Spleen (tissue), 13 donors: ENCODE measurements at places on chromosomes 7 and 10. TPM values are rescaled to one million over a fixed set of nuclear protein-coding genes. Genes with fewer than 3 reads are reported as not detected.

HTRA1 gene
- total RNA-seq: 63.7 TPM

SSC4D gene
- total RNA-seq: 1.5 TPM

HOXA7 gene
- total RNA-seq: 5.2 TPM

STAG3 gene
- total RNA-seq: 8.0 TPM

TFPI2 gene
- total RNA-seq: 1.7 TPM

C7orf33 gene
- total RNA-seq: not detected

GLI3 gene
- total RNA-seq: 9.2 TPM

LRIT1 gene
- total RNA-seq: not detected

- no peaks in the 10 kb centered on the region for H3K36me3 ChIP-seq
- no peak for DNase-seq
- H3K4me3 ChIP-seq: no peak overlapping the region
Observed at GRCh38 chr7:47633134-47633533, 51.2 kb upstream of the TNS3 start.

- H3K27me3 ChIP-seq: no peaks in the 10 kb centered on the region
- DNase-seq: no peak
- H3K27ac ChIP-seq: no peak overlapping the region
- no peaks in the 10 kb centered on the region for H3K36me3 ChIP-seq
Observed at GRCh38 chr7:132109769-132110168, 466.5 kb downstream of the PLXNA4 start.

GRCh38 chr7:44216521-44217222 is 15.9 kb downstream of the YKT6 start:
- peaks cover 19% of the 10 kb centered on the region for H3K36me3 ChIP-seq
- no peaks in the 10 kb centered on the region for H3K27me3 ChIP-seq
- H3K4me3 ChIP-seq: no peak overlapping the region
- DNase-seq: peak; percentile 54
- H3K4me1 ChIP-seq: no peaks in the 10 kb centered on the region

- H3K4me1 ChIP-seq: peaks cover 99% of the 10 kb centered on the region
- DNase-seq: peak; percentile 84
- peak overlapping the region; percentile 85 for H3K27ac ChIP-seq
- H3K36me3 ChIP-seq: peaks cover 18% of the 10 kb centered on the region
- no peak overlapping the region for H3K4me3 ChIP-seq
- no peaks in the 10 kb centered on the region for H3K27me3 ChIP-seq
Observed at GRCh38 chr10:44968500-44969400, 9.1 kb downstream of the RASSF4 start.

GRCh38 chr10:48842231-48842630 is 97.4 kb downstream of the LRRC18 start:
- H3K27ac ChIP-seq: no peak overlapping the region
- no peaks in the 10 kb centered on the region for H3K4me1 ChIP-seq
- DNase-seq: no peak
- H3K27me3 ChIP-seq: no peaks in the 10 kb centered on the region
- H3K4me3 ChIP-seq: no peak overlapping the region

DNA sequence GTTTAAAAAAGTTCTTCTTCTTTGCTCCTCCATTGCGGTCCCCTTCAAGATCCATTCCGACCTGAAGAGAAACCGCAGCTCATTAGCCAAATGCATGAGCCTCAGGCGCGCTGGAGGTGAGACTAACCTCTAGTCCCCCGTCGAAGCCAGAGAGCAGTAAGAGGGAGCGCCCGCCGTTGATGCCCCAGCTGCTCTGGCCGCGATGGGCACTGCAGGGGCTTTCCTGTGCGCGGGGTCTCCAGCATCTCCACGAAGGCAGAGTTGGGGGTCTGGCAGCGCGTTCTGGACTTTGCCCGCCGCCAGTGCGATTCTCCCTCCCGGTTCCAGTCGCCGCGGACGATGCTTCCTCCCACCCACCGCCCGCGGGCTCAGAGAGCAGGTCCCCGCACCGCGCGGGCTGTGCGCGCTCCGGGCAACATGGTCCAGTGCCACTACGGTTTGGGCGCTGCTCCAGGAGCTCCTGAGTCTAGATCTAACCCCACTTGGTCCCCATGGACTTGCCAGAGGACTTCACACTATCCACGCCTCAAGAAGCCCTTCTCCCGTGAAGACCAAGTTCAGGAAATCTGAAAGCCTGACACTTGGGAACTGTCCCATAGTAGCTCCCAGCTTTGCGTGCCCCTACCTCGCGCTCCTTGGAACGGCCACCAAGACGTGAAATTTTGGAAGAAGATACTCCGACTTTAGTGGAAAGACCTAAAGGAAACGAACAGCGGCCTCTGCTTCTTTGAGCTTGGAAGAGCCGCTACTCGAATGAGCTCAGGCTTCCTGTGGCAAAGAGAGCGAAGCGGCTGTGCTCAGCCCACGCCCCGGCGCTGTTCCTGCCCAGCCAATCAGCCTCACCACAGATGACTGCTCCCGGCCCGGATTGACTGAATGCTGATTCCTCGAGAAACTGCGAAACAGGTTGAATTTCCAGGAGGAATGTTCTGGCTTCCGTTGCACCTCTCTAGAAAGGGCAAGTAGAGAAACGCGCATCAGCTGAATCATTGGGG is at the start of gene ABCB1:
TSS of gene ABCB1 (minus strand) at position 755 of the 995 bp plus-strand sequence. CDS start at position 55, 700 bp downstream.
- H3K27ac ChIP-seq: peak within 1 kb of the TSS; percentile 31
- H3K4me3 ChIP-seq: peak within 1 kb of the TSS; percentile 45
- DNase-seq: peak; percentile 87
- H3K27me3 ChIP-seq: peaks cover 5% of the 10 kb centered on the region
- H3K4me1 ChIP-seq: peaks cover 13% of the 10 kb centered on the region

GRCh38 chr7:33921216-33921938 is 16.0 kb downstream of the BMPER start:
- H3K36me3 ChIP-seq: no peaks in the 10 kb centered on the region
- H3K4me1 ChIP-seq: no peaks in the 10 kb centered on the region

DNA sequence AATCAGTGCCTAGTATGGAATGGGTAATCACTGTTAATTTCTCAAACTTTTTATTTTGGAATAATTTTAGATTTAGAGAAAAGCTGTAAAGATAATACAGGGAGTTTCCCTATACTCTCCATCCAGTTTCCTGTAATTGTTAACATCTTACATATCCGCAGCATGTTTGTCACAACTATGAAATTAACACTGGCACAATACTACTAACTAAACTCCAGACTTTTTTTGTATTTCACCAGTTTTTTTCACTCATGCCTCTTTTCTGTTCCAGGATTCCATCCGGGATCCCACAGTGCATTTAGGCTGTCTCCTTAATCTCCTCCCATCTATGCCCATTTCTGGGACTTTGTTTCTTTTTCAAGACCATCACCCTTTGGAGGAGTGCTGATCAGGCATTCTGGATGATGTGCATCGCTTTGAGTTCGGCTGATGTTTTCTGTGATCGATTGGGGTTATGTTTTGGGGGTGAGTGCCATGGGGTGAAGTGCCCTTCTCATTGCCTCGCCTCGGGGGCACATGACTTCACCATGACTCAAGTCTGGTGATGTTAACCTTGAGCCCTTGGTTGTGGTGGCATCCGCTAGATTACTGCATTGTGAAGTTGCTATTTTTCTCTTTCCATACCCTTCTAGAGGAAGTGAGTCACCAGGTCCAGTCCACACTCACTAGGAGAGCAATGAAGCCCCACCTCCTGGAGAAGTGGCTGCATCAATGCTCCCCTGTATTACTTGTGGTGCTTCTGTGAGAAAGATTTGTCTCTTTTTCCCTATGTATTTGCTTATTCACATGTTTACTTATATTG is 43.9 kb upstream of the GRB10 start:
- no peak overlapping the region for H3K4me3 ChIP-seq
- peak overlapping the region; percentile 22 for H3K27ac ChIP-seq
- H3K4me1 ChIP-seq: no peaks in the 10 kb centered on the region
- H3K27me3 ChIP-seq: no peaks in the 10 kb centered on the region

GRCh38 chr10:92112462-92112861 is 178.4 kb downstream of the CPEB3 start:
- no peak overlapping the region for H3K4me3 ChIP-seq
- no peak overlapping the region for H3K27ac ChIP-seq
- DNase-seq: no peak
- no peaks in the 10 kb centered on the region for H3K27me3 ChIP-seq
- H3K36me3 ChIP-seq: no peaks in the 10 kb centered on the region

- H3K27ac ChIP-seq: no peak overlapping the region
- H3K27me3 ChIP-seq: no peaks in the 10 kb centered on the region
- no peaks in the 10 kb centered on the region for H3K36me3 ChIP-seq
- no peak overlapping the region for H3K4me3 ChIP-seq
- H3K4me1 ChIP-seq: no peaks in the 10 kb centered on the region
Observed at GRCh38 chr7:128849804-128850490, 12.7 kb upstream of the ATP6V1F start.

DNA sequence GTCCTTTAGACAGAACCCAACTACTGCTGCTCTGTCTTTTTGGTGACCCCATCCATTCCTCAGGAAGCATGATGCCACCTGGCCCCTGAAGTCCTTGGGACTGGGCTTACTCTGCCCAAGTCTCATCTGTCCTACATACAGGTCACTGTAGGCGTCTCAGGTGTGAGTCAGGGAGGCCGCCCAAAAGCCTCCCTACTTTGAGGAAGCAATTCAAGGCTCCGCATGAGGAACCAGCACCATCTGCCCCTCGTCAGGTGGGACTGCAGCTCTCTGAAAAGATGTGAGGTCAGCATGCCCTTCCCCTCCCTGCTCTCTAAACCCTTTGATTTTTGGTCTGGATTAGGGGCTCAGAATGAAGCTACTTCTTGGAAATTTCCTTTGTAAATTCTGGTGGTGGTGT is 354.8 kb downstream of the CXCL12 start:
- no peaks in the 10 kb centered on the region for H3K36me3 ChIP-seq
- H3K27ac ChIP-seq: no peak overlapping the region
- peaks cover 4% of the 10 kb centered on the region for H3K4me1 ChIP-seq

- no peaks in the 10 kb centered on the region for H3K36me3 ChIP-seq
- no peaks in the 10 kb centered on the region for H3K4me1 ChIP-seq
- no peaks in the 10 kb centered on the region for H3K27me3 ChIP-seq
- H3K27ac ChIP-seq: no peak overlapping the region
- DNase-seq: no peak
Observed at GRCh38 chr7:34133983-34134782, 228.8 kb downstream of the BMPER start.

- H3K4me3 ChIP-seq: no peak overlapping the region
- DNase-seq: no peak
- no peak overlapping the region for H3K27ac ChIP-seq
- no peaks in the 10 kb centered on the region for H3K27me3 ChIP-seq
- H3K36me3 ChIP-seq: no peaks in the 10 kb centered on the region
Observed at GRCh38 chr10:15222511-15222910, 54.0 kb upstream of the NMT2 start.

DNA sequence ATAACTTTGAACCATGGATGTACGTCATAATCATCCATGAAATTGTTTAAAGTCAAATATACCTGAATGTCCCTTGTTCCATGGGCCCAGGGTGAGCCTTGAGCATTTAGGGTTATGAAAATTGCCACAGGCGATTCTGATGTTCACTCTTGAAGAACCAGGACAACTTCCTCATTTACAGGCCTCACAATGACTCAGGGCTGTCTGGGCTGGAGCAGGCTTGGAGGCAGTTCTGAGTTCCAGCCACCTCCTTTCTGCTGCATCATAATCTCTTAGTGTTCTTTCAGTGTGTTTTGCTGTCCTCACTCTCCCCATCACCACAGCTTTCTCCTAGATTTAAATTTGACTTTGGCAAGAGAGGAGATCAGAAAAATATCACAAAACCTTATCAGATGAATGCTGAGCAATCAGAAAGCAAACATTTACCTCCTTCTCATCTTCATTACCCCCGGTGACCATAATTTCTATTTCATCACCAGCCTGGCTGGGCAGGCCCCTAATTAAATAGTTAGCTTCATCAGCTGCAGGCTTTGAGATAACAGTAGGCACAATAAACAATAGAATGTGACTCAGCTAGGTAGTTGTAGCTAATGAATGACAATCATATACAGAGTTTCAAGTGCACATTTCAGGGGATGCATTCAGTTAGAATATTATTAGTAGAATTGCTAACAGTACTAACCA is 571.0 kb downstream of the SH2D4B start:
- H3K4me3 ChIP-seq: no peak overlapping the region
- no peaks in the 10 kb centered on the region for H3K36me3 ChIP-seq
- no peak for DNase-seq
- no peaks in the 10 kb centered on the region for H3K4me1 ChIP-seq
- H3K27me3 ChIP-seq: no peaks in the 10 kb centered on the region

- no peak overlapping the region for H3K27ac ChIP-seq
- H3K36me3 ChIP-seq: no peaks in the 10 kb centered on the region
- no peaks in the 10 kb centered on the region for H3K27me3 ChIP-seq
- no peaks in the 10 kb centered on the region for H3K4me1 ChIP-seq
- peak; percentile 35 for DNase-seq
Observed at GRCh38 chr7:158097106-158097452, 490.5 kb downstream of the PTPRN2 start.

DNA sequence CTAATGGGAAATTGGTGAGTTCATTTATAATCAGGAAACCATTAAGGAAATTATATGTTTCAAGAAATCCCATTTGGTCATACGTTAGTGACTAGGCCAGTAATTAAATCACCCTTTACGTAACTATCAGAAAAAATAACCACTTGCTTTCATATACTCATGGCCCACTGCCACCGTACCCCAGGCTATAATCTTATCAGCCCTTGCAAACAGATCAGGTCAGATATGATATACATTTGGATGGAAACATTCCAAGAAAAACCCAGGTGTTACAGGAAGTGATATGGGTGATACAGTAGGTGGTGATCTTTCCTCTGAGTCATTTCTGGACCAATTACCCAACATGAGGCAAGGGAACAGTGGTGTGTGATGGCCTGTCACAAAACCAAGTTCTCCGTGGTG is 481.0 kb upstream of the SEMA3A start:
- no peak for DNase-seq
- no peaks in the 10 kb centered on the region for H3K4me1 ChIP-seq
- H3K27ac ChIP-seq: no peak overlapping the region
- no peak overlapping the region for H3K4me3 ChIP-seq

- no peaks in the 10 kb centered on the region for H3K27me3 ChIP-seq
- DNase-seq: peak; percentile 85
- peak overlapping the region; percentile 95 for H3K27ac ChIP-seq
- H3K36me3 ChIP-seq: peaks cover 39% of the 10 kb centered on the region
- H3K4me3 ChIP-seq: peak overlapping the region; percentile 40
- H3K4me1 ChIP-seq: peaks cover 100% of the 10 kb centered on the region
Observed at GRCh38 chr10:124734311-124735166, 9.6 kb downstream of the FAM53B start.

- H3K27ac ChIP-seq: no peak overlapping the region
- no peak overlapping the region for H3K4me3 ChIP-seq
- no peaks in the 10 kb centered on the region for H3K27me3 ChIP-seq
- no peaks in the 10 kb centered on the region for H3K36me3 ChIP-seq
Observed at GRCh38 chr7:110061387-110061786, 1029.5 kb upstream of the LRRN3 start.

- H3K4me1 ChIP-seq: no peaks in the 10 kb centered on the region
- H3K36me3 ChIP-seq: no peaks in the 10 kb centered on the region
- no peaks in the 10 kb centered on the region for H3K27me3 ChIP-seq
- no peak for DNase-seq
Observed at GRCh38 chr7:41261080-41261479, 441.8 kb downstream of the INHBA start.

- H3K27ac ChIP-seq: no peak overlapping the region
- H3K36me3 ChIP-seq: no peaks in the 10 kb centered on the region
- H3K27me3 ChIP-seq: no peaks in the 10 kb centered on the region
- no peak for DNase-seq
- H3K4me1 ChIP-seq: no peaks in the 10 kb centered on the region
Observed at GRCh38 chr7:41446606-41447449, 256.1 kb downstream of the INHBA start.
